ENCODE measurements at places on chromosomes 13 and 19.

GRCh38 chr13:36950330-36950729 lies 30.3 kb upstream of the SMAD9 start:
- no peak for DNase-seq

DNA sequence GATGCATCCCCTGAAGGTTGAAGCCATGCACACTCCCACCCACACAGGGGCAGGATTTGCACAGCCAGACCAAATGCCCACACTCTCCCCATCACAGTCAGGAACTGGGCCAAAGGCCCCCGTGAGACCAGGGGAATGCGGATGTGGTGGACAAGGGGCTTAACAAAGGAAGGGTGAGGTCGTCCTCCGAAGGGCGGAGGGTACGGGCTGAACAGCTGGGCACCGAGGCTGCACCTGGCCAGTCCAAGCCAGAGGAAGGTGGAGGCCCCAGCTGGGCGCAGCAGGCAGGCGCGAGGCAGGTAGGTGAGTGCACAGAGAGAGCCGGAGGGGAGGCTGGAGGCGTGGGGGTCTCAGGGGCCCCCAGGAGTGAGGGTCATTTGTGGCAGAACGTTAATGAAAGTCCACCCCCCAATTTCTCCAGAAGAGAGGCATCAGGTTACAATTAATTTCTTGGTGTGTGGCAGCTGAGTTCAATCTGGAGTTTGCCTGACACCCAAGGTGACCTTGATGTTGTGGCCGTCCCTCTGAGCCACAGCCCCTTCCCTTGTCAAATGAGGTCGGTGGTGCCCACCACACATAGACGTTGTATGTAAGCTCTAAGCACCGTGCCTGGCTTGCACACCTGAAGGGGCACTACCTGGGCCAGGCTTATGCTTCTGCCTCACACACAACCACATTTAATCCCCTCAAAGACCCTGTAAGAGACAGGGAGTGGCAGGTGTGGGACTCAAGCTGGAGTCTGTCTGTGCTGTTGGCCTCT lies 2.9 kb downstream of the KLK15 start:
- DNase-seq: no peak

DNA sequence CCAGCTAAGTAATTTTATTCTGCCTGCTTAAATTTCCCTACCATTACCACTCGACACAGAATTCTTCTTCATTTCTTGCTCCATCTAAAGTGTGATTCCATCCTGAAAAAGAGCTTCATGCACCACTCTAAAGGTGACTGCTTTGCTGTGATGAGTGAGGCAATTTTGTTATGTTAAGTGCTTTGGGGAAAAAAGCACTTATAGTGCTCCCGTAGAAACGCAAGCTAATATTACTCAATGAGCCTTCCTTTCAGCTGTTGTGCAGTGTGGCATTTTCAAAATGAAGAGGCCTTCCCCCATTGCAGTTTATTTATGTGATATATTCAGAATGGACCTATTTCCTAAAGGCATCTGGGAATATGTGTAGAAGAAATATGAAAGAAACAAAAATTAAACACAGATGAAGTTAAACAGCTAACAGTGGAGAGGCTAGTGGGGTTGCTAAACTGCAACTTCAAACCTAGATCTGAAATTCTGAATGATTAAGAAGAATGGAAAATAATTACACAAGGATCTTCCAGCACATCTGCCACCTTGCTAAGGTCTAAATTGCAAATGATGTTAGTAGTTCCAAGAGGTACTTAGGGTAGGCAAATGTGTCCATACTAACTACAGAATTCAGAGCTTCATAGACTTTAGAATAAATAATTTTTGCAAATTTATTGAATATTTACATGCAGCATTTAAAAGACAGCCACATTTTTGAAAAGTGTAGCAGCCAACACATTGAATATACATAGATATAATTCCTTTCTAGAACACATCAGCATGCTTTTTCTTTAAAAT lies 211.7 kb downstream of the DCT start:
- DNase-seq: no peak

GRCh38 chr19:10419646-10420443 lies 493 bp upstream of the PDE4A start:
- no peak for DNase-seq

DNA sequence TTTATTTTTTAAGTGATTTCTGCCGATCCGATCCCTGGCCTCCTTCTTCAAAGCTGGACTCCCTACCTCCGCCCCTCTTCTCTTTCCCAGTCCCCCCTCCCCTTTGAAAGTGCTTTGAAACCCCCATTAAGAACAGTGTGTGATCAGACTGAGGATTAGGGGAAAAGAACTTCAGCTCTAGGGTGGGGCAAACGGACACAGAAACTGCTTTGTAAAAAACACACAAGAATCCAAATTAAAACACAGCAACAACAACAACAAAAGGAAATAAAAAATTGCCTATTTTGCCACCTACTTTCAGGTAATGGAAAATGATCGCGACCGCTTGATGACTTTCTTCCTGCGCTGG lies 1.4 kb downstream of the SPRY2 start:
- DNase-seq: no peak

DNA sequence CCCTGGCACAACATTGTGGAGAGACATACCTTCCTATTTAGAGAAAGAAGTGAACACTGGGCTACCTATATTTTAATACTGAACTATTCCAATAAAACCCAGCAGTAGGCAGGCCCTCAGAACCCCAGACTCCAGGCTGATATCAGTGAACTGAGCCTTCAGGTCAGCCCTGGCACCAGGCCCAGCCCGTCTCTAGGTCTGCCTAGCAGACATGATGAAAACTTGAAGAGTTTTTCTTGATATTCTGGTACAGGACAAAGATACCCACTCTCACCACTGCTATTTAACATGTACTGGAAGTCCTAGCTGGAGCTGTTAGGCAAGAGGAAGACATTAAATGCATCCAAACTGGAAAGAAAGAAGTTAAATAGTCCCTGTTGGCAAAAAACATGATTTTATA lies 396.6 kb upstream of the SPRY2 start:
- no peak for DNase-seq

DNA sequence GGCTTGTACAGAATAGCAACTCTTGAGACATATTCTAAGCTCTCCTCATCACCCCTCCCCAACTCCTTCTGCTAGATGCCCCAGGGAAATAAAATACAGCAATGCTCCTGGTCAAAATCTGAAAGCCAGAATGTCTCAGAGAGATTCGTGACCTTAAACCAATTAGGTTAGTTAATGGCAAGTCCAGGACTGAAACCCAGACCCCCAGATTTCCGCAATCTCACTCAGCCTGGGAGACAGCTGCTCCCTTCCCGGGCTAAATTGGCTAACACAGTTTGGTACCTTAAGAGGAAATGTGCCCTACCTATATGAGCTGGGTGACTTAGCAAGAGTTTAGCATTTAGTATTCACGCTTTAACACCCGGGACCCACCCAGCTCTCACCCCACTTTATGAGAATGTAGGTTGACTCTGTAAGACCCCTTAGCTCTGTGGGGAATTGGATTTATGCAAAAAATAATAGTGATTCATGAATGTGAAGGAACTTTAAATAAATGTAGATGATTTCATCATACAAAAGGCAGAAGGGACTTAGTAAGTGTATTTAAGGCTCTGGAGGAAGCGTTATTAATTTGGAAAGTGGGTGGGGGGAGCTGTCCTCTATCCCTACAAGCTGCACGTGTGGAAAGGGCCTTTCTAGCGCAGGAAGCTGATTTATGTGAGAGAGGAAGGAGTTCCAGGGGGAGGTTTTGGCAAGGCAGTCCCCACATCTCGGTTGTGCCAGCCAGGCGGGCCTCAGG lies 1.1 kb downstream of the DLEU7 start:
- no peak for DNase-seq

- DNase-seq: no peak
These were observed 8.5 kb upstream of the ZNF616 start for GRCh38 chr19:52148256-52148655.

- no peak for DNase-seq
These were observed 58.2 kb downstream of the EFNB2 start for GRCh38 chr13:106477303-106477702.

GRCh38 chr13:109785141-109785891 lies 1.1 kb downstream of the IRS2 start:
- no peak for DNase-seq

DNA sequence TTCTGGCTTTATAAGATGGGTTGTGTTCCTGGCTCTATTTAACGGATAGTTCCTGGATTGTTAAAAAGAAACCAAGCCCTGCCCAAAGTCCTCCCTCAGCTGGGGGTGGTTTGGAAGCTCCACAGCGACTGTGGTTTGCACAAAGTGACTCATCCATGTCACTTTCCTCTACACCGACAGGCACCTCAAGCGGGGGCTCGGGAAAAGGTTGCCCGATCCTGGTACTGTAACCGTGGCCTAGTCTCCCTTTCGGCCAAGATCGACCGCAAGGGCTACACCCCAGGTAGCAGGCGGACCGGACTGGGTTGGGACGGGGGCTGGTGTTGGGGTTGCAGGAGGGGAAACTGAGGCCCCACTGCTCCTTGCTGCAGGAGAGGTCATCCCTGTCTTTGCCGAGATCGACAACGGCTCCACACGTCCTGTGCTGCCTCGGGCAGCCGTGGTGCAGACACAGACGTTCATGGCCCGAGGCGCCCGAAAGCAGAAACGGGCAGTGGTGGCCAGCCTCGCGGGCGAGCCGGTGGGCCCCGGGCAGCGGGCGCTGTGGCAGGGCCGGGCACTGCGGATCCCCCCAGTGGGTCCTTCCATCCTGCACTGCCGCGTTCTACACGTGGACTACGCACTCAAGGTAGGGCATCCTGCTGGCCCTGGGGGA lies 1.6 kb downstream of the ARRDC2 start:
- no peak for DNase-seq

GRCh38 chr13:75647126-75647784 lies 11.1 kb downstream of the LMO7 start:
- DNase-seq: no peak

DNA sequence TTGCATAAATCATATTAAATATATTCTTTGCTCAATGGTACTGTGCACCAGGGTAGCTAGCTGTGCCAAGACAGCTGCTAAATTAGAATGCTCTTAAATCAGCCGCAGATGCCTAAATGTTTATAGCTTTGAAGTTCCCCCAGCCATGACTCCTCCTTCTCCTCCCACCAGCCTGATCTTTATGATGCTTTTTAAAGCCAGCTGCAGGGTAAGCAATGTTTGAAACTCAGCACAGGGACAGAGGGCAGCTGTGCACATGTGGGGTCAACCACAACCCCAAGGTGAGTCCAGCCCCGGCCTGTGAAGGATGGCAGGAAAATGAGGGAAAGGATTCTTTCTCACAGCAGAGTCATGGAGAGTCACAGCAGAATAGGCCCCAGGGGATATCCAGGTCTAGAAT lies 635.7 kb downstream of the UQCRFS1 start:
- DNase-seq: no peak

- no peak for DNase-seq
These were observed 8.3 kb downstream of the TEX29 start for GRCh38 chr13:111328574-111329410.

DNA sequence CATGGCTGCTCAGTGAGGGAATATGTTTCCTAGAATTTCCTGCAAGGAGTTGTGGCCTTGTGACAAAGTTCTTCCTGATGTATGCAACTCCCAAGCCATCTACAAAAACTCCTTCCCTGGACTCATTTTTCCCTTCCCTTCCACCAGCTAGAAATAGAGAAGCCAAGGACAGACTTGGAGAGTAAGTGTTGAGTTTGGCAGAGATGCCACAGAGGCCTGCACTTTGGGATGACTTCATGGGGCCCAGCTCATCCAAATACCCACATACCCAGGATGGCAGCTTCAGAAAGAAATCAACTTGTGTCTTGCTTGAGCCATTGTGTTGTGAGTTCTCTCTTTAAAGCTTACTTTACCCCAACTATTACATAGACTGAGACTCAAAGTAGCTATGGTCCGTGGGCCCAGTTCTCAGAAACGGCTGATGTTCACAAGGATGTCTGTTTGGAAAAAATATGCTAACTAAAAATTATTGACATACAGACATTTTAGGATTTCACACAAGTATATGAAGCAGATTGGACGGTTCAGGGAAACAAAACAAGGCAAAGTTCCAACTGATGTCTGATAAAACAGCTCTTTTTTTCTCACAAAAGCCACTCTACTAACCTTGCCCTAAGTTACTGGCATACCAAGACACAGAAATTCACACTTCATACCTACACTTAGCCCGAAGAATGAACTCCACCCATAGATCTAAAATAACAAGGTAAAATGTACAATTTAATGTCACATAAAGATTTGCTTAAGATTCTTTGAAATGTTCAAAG lies 107.9 kb downstream of the NALCN start:
- DNase-seq: no peak

GRCh38 chr13:26468265-26468801 lies 89.2 kb upstream of the WASF3 start:
- no peak for DNase-seq

- DNase-seq: no peak
These were observed 857.2 kb downstream of the SLITRK1 start for GRCh38 chr13:83024955-83025594.

DNA sequence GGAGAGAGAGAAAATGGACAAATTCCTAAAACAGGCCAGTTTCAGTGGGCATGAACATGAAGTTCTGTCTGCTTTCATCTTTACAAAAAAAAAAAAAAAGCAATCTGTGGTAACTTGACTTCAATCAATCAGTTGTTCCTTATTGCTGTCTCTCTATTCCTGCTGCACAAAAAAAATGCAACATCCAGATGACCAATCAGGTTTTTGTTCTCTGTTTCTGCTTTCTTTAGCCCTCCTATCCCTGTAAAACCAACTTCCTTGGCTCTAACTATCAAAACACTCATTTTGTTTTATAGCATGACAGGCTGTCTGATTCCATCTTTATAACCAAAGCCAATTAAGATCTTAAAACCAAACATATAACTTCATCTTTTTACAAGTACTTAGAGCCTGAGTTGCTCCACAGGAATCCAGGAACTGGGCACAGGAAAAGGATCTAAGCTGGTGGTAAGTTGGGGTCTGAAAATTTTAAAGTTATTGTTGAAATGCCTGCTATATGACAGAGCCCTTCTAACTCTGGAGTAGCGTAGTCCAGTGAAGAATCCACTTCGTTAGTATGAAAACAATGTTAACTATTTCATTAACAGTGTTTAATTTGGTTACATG lies at the start of gene FPR3:
TSS of gene FPR3 (plus strand) at position 273 of the 606 bp plus-strand sequence. CDS start 28,592 bp downstream, outside the sequence.
- DNase-seq: no peak

DNA sequence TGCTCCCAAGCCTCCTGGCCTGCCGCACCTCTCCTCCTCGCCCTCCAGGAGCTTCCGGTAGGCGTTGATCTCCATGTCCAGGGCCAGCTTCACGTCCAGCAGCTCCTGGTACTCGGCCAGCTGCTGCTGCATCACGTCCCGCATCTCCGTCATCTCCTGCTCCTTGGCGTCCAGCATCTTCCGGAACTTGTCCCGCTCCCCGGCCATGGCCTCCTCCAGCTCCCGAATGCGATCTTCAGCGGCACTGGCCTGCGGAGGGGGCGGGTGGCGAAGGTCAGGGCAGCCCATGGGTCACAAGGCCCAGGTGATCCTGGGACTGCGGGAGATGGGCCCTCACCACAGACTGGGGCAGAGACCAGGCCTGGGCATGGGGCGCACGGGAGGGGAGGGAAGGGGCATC lies 6.9 kb upstream of the TIMM13 start:
- DNase-seq: no peak

All from stimulated activated CD8-positive, alpha-beta memory T cell treated with anti-CD3 and anti-CD28 coated beads, Interleukin-15, amount 100 ng/mL, for 1 hour (primary cell).